Activated T-helper 1 cell treated with Interleukin-2 at 50 U/mL for 16 hours (primary cell): ENCODE measurements at places on chromosomes 5 and 9.

- DNase-seq, result no peak
Observed at GRCh38 chr5:133612249-133612860, at the start of gene FSTL4. Gene FSTL4 (minus strand): TSS chr5:133612541.

DNA sequence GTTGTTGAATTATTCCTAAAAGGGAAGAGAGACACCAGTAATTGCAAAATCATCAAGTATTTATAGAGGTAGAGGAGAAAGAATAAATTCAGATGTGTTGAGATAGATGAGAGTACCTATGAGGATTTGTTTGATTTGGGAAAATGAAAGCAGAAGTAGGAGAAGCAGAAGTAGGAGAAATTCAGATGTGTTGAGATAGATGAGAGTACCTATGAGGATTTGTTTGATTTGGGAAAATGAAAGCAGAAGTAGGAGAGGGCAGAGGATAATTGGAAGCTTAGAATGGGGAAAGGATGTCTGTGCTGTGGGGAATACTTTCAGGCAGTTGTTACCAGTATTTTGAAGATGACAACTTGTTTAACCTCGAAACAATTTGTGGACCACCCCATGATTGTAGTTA is 35.1 kb upstream of the ZCCHC7 start:
- DNase-seq, result no peak

DNA sequence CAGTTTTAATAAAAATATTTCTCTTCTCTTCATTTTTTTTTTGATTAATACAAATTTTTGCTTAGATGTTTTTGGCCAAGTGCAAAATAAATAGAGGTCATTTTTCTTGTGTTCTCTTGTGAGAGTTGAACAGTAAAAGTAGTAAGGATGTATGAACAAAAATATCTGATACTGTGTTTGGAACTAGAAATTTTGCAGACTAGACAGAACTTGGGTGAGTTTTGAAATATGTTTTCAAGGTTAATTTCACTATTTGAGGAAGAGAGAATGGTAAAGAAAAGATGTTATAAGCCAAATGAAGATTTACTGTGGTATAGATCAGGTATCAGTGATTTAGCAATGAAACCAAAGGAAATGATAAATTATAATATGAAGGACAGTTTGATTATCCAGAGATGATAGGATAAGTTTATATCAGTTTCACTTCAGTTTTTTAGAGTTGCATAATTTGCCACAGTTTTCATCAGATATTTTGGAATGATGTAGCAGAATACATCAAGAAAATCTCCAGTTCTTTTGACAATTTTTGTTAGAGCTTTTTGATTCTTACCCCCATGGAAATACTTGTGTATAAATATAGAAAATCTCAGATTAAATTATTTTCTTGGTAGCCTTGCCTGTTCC is 147.9 kb upstream of the VCAN start:
- no peak for DNase-seq

GRCh38 chr9:123568691-123569688 is 213.0 kb downstream of the CRB2 start:
- DNase-seq, result no peak

GRCh38 chr5:864492-865167 is 13.8 kb upstream of the ZDHHC11 start:
- no peak for DNase-seq

GRCh38 chr5:76954383-76954763 is 1.5 kb downstream of the CRHBP start:
- no peak for DNase-seq

GRCh38 chr9:105290418-105290817 is 46.0 kb downstream of the SLC44A1 start:
- DNase-seq, result no peak
